Mesothelial cell of epicardium (in vitro differentiated cells): ENCODE measurements at places on chromosomes 2 and 18.
A peak's percentile ranks its signal among the peaks of the same experiment; 100 is the strongest.

DNA sequence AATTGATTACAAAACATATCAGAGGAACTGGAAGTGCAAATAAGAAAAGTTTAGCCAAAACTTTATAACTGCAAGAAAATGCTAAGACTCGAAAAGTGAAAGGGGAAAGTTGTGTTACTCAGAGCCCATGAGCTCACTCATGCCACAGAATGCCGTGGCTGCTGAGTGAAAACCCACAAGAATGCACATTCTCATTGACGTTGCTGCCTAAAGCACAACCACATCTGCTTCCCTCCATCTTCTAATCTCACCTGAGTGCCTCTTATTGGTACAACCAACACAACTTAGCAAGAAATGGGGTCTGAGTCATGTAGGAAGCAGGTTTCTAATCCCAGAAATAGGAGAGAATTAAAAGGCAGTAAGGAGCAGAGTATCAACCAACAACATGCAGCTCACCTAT, 259.7 kb downstream of the LNPK start:
- DNase-seq = no peak

DNA sequence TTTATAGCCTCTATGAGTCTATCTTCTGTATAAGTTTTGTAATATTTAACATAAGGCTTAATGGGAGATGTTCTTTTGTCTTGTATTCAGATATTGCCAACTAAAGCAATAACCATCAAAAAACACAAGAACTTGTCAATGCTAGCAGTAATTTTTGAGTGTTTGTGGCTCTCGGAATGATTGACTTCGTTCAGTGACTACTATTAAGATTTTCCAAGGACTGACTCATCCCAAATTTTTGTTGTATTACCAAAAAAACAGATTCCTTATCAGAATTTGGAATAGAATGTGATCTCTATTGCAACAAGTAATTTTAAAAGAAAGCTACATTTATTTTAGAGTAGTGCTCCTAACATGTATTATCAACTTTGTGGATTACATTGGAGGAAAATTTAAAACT, 8.1 kb downstream of the NABP1 start:
- DNase-seq = no peak

- no peak for DNase-seq
These were observed 1.2 kb downstream of the RMP24 start for GRCh38 chr18:35973650-35974049.

DNA sequence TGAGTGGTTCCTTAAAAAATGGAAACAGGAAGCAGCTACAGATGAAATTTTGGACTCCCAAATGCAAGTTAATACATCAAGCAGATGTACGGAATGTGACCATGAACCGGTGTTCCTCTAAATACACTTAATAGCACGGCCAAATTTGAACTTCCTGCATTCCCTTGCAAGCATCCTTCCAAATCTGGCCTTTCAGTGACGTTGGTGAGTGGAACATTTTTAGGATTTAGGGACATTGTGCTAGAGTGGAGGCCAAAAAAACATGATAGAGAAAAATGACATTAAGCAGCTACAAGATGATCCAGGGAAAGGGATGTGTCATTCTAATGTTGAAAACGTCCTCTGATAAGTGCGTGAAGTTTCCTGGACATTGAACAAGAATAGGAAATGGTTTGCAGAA, 62.1 kb downstream of the CTAGE1 start:
- DNase-seq = no peak

GRCh38 chr2:163345795-163346573, 389.8 kb downstream of the FIGN start:
- DNase-seq = no peak

- DNase-seq = no peak
These were observed 178.9 kb downstream of the LNPK start for GRCh38 chr2:175823002-175823706.

- no peak for DNase-seq
These were observed 28.3 kb downstream of the RAB31 start for GRCh38 chr18:9736286-9736835.

DNA sequence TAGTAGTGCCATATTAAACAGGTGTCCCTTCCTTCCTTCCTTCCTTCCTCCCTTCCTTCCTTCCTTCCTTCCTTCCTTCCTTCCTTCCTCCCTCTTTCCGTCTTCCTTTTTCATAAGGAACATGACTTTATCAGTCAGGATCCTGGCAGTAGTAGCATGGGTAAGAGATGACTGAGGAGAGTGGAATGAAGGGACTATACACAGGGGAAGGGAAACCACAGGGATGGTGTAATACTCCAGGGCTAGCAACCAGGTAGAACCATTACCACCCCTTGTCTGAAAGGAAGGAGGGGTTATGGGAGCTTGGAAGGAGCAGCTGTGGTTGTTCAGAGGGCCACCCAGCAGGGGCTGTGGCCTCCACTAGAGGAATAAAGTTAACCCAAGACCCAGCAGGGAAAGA, 23.2 kb upstream of the KDM3A start:
- no peak for DNase-seq

GRCh38 chr18:45386041-45386655, 229.1 kb upstream of the SLC14A2 start:
- DNase-seq = peak; percentile 54

DNA sequence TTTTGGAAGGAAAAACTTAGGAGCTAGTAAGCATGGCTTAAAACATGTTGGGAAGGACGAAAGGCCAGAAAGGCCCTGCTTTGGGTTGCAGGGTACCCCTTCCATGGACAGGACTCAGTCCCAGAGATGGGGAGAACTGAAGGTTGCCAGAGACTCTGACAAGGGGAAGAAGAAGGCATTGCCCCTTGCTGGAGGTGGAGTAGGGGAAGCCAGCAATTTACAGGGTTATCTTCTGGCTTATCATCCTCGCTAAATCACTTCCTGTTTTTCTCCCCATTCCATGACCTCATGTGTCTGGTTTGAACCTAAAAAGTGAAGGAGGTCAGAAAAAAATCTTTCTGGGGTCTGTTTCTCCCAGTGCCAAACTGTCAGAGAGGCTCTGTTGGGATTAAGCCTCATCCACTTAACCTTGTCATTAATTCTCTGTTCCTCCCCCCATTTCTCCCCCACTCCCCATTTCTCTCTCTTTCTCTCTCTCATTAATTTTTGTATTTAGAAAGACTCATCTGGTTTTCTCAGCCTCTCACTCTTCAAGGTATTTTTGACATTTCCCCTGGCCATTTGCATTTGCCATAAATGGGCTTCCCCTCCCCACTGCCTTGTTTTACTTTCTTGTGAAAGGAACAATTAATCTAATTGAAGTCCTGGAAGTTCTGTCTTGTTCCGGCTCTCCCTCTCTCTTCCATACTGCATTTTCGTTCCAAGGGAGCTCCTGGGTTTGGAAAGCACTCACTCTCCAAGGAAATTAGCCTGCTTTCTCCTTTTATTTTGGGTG, 17.4 kb downstream of the NRP2 start:
- DNase-seq = no peak

DNA sequence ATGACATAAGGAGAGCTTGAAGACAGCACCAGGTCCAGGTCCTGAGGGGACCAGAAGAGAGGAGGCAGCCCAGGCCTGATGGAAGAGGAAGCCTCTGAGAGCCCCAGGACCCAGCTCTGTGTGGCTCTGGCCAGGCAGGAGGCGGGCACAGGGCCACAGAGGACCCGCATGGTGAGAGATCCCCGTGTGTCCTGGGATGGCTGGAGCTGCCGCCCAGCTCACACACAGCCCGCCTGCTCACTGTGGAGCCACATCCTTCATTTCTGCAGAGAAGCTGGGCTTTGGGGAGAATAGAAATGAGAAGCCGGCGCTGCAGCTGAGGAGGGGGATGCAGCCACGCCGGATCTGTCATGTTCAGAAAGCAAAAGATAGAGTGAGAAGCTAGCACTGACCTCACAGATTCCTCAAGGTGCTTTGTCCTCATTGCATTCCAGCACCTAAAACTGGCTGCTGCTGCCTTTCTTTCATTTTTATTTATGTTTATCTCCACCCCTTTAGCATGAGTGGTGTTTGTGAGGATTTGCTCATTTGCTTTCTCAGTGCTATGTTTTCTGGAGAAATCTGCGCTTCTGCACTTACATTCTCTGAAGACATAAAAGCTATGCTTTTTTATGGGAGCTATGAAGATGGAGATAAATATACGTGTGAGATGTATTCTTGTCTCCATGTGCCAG, 307.6 kb upstream of the MYT1L start:
- no peak for DNase-seq

GRCh38 chr2:124501575-124502152, 476.6 kb downstream of the CNTNAP5 start:
- no peak for DNase-seq

- no peak for DNase-seq
These were observed 670.0 kb upstream of the ACVR2A start for GRCh38 chr2:147174824-147175254.

- DNase-seq = no peak
These were observed 51.1 kb downstream of the CAPN13 start for GRCh38 chr2:30756051-30756719.

DNA sequence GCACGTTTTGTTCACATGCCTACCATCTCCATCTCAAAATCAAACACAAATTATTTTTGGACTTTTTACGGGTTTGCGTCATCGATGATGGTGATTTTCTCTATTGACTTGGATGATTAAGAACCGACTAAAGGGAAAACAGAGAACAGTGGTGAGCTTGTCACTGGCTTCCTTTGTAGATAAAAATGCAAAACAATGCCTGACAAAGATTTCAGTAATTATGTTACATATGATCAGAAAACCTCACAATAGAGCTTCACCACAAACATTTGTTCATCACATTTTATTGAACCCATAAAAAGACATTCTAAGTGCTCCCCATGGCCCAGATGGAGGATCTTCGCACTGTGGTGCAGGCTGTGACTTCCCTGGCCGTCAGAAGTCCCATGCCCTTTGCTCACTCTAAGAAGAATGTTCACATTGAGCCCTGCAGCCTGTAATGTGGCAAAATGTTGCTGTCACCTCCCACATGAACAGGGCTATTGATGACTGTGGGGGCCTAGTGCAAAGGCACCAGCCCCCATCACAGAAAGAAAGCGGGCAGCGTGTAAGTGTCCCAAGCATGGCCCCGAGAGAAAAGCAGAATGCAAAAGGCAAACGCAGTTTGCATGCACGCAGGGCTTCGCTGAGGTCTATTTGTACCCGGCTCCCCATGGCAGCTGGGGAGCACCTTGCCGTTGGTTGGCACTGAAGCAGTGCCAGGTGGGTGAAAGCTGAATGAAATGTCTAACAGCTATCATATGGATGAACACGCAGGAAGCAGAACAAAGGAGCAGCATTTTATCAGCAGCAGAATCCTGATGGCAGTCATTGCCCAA, 60.6 kb downstream of the BCL2 start:
- no peak for DNase-seq

DNA sequence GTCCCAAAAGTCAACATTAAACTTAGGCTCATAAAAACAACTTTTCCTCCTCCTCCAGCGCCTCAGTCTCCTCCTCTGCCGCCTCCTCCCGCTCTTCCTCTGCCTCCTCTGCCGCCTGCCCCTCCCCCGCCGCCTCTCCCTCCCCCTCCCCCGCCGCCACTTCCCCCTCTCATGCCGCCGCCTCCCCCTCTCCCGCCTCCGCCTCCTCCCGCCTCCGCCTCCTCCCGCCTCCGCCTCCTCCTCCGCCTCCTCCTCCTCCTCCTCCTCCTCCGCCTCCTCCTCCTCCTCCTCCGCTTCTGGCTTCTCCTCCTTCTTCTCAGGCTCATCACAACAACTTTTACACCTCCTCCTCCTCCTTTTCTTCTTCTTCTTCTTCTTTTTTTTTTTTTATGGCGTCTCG, 599.9 kb downstream of the TMEM182 start:
- DNase-seq = no peak

DNA sequence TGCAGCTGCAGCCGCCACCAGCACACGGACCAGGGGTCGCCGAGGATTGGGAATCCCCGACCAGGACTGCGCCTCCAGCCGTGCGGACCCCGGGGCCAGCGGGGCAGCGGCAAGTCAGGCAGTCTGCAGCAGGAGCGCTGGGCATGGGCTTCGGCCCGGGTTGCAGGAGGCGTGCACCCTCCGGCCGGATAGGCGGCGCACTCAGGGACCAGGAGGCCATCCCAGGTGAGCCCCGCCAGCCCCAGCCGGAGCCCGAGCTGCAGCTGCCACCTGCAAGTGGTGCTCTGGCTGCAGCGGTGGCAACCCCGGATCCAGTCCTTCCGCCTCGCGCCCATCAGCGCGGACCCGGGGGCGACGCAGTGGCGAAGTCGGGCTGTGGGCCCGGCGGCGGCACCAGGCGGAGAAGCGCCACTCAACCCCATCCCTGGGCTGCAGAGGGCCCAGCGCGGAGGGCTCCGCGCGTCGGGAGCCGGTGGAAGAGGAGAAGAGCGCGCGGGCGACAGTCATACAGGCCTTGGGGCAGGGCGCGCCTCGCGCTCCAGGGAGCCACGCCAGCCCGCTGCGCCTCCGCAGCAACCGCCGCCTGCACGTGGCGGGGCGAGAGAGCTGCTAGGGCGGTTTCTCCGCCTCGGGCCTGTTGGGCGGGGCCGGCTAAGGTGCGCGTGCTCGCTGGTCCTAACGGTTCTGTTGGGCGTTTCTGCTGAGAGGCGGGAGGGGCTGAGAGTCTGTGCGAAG, 73.8 kb downstream of the RPIA start:
- DNase-seq = no peak

DNA sequence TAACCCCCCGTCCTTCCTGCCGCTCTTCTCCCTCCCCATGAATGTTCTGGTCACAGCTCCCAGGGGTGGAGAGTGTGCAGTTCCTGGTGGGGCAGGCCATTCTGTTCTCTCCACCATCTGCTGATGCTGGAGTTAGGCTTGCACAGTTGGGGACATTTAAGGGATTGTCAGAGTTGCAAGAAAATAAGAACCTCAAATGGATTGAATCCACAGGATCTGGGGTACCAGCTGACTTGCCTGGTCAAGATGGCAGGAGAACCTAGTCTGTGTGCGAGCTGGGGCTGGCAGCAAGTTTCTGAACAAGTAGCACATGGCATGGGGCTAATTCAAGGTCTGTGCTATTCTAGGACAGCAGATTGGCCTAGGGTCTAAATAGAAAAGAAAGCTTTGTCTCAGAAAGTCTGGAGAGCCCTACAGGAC, 60.8 kb upstream of the TXNDC2 start:
- DNase-seq = no peak

GRCh38 chr2:231680285-231680991, 27.9 kb upstream of the PTMA start:
- DNase-seq = peak; percentile 66

- no peak for DNase-seq
These were observed 113.0 kb downstream of the LRATD1 start for GRCh38 chr2:14745288-14746076.

GRCh38 chr2:233075966-233076339, 15.8 kb downstream of the INPP5D start:
- DNase-seq = no peak

GRCh38 chr18:31044926-31045325, 2.4 kb upstream of the DSC3 start:
- no peak for DNase-seq

DNA sequence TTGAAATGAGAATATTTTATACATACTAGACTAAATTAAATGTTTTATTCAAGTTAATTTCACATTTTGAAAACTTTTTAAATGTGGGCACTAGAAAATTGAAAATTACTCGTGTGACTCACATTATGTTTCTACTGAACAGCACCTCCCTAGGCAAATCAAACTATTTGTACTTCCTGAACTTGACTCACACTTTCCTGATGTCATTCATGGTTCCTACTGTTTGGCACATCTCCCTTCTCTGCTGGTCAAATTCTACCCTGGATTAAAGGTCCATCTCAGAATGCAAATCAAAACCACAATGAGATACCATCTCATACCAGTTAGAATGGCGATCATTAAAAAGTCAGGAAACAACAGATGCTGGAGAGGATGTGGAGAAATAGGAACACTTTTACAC, 16.7 kb downstream of the LHCGR start:
- DNase-seq = no peak

- DNase-seq = no peak
These were observed 789 bp upstream of the COX7A2L start for GRCh38 chr2:42361728-42362283.

- DNase-seq = no peak
These were observed 2.4 kb downstream of the EVX2 start for GRCh38 chr2:176081376-176081836.

- no peak for DNase-seq
These were observed 151.3 kb downstream of the CCDC85A start for GRCh38 chr2:56335101-56335500.
